SJSA1 (cell line): ENCODE measurements at places on chromosomes 2 and 18. TPM values are rescaled to one million over a fixed set of nuclear protein-coding genes. Genes with fewer than 3 reads are reported as not detected.

Gene C2orf78
- total RNA-seq, result 0.03 TPM in 1 of 2 replicates, not detected in the other

Gene GAREM2
- total RNA-seq, result 0.05 TPM in 1 of 2 replicates, not detected in the other

Gene CTLA4
- total RNA-seq, result not detected in 2 replicates

Gene PSMA8
- total RNA-seq, result not detected in 2 replicates

Gene NEB
- 0.03 TPM in 1 of 2 replicates, not detected in the other for total RNA-seq

Gene HOXD8
- 13.0 and 16.8 TPM in 2 replicates for total RNA-seq

Gene MYL1
- not detected in 2 replicates for total RNA-seq

Gene ZNF514
- 8.2 and 8.9 TPM in 2 replicates for total RNA-seq

- no peaks in the 10 kb centered on the region for H3K36me3 ChIP-seq
- no peaks in the 10 kb centered on the region; the same call in 1 of the 2 replicates for H3K27me3 ChIP-seq
- no peak overlapping the region for H3K4me3 ChIP-seq
- no peak for DNase-seq
- no peak overlapping the region for H3K27ac ChIP-seq
These were observed 671.9 kb upstream of the PKDCC start for GRCh38 chr2:41375901-41376300.

DNA sequence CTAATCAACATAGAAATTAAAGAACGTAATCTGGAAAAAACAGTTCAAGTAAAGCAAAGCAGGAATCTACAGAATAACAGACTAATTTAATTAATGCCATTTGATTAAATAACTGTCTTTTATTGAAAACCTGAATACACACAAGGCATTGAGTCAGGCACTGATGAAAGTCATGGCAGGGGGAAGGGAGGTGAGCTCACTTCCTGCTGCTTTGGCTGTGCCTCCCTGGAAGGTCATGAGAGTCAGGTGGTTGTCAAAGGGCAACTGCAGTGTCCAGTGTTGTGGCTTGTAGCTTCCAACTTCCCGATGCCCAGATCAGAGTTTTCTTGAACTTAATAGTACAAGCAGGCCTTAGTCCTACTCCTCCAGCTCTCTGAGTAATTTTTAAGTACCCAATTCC is 180.9 kb downstream of the PID1 start:
- DNase-seq, result no peak
- no peaks in the 10 kb centered on the region for H3K4me1 ChIP-seq
- H3K27ac ChIP-seq, result no peak overlapping the region
- H3K36me3 ChIP-seq, result no peaks in the 10 kb centered on the region
- H3K27me3 ChIP-seq, result no peaks in the 10 kb centered on the region

DNA sequence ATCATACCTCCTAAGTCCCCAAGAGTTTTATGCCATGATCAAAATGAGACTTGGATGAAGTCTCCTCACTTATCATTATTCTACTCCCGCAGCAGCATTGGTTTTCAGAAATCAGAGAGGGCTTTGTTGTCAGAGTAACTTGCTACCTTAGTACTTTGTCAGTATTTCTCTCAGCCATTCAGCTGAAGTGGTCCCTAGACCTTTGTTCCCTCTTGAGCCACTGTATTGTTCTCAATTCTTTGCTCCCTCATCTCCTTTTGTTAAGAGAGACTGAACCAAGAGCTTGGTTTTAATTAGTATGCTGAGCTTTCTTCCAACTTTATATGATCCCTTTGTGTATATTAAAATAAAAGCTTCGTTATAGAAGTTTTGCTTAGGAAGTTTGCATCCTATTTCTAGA is 133.4 kb downstream of the DOCK10 start:
- peaks cover 6% of the 10 kb centered on the region; the same call in 1 of the 2 replicates for H3K4me1 ChIP-seq
- no peak for DNase-seq
- H3K27me3 ChIP-seq, result no peaks in the 10 kb centered on the region
- no peak overlapping the region for H3K4me3 ChIP-seq

GRCh38 chr18:49704334-49704733 is 109.0 kb downstream of the ACAA2 start:
- H3K27ac ChIP-seq, result no peak overlapping the region
- no peaks in the 10 kb centered on the region for H3K27me3 ChIP-seq
- no peaks in the 10 kb centered on the region for H3K4me1 ChIP-seq
- no peak overlapping the region for H3K4me3 ChIP-seq

GRCh38 chr18:53838746-53839145 is 385.7 kb downstream of the MBD2 start:
- H3K27ac ChIP-seq, result no peak overlapping the region
- no peaks in the 10 kb centered on the region for H3K27me3 ChIP-seq
- no peak overlapping the region for H3K4me3 ChIP-seq
- no peaks in the 10 kb centered on the region for H3K36me3 ChIP-seq
- no peak for DNase-seq
- no peaks in the 10 kb centered on the region for H3K4me1 ChIP-seq

DNA sequence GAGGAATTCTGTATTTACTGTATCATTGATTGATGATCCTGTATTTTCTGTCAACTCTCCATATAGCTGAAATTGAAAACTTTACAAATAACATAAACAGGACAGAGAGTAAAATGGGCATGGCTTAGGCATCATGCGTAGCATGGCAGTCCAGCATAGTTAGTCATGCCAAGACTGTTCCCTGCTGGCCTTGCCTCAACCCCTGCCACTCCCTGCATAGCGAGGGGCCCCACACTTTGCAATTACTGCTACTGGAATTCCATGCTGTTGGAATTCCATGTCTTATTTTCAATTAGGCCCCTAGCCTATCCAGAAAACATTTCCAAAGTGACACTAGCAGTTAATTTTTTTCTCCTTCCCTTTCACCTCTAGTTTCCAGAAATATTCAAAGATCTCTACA is 15.1 kb upstream of the SOX11 start:
- H3K27ac ChIP-seq, result no peak overlapping the region
- no peaks in the 10 kb centered on the region for H3K36me3 ChIP-seq
- H3K4me3 ChIP-seq, result no peak overlapping the region
- no peaks in the 10 kb centered on the region for H3K27me3 ChIP-seq

DNA sequence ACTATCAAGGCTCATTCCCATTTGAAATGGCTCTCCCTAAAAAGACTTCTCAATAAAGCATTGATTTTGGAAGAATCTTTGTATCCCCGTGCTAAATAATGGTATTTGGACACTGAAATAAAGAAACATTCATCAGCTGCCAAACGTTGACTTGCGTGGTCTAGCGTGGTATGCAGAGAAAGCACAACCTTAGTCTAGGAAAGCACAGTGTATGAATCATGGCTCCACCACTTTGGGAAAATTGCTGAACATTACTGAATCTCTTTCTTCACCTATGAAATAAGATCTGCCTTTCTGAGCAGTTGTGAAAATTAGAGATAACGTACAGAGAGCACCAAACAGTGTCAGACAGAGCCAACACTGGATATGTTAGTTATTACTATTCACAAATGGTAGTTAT is 353.9 kb downstream of the SS18 start:
- no peak overlapping the region; the same call in 1 of the 2 replicates for H3K27ac ChIP-seq
- H3K36me3 ChIP-seq, result no peaks in the 10 kb centered on the region
- no peaks in the 10 kb centered on the region for H3K27me3 ChIP-seq
- peaks cover 34% of the 10 kb centered on the region for H3K4me1 ChIP-seq

DNA sequence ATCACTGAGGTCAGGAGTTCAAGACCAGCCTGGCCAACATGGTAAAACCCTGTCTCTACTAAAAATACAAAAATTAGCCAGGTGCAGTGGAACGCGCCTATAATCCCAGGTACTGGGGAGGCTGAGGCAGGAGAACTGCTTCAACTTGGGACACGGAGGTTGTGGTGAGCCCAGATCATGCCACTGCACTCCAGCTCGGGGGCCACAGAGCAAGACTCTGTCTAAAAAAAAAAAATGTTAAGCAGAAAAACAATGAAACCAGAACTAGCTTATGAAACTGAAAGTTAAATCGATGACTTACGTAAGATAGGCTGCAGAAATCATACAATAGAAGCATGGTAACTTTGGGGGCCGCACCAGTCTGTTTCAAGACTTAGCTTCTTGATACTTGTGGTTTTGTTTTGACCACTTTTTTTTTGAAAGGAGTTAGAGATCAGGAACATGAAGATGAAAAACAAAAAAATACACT is 6.2 kb upstream of the GPR155 start:
- no peak overlapping the region for H3K27ac ChIP-seq
- no peak for DNase-seq
- H3K4me3 ChIP-seq, result no peak overlapping the region
- H3K4me1 ChIP-seq, result no peaks in the 10 kb centered on the region
- no peaks in the 10 kb centered on the region for H3K36me3 ChIP-seq
- H3K27me3 ChIP-seq, result no peaks in the 10 kb centered on the region

DNA sequence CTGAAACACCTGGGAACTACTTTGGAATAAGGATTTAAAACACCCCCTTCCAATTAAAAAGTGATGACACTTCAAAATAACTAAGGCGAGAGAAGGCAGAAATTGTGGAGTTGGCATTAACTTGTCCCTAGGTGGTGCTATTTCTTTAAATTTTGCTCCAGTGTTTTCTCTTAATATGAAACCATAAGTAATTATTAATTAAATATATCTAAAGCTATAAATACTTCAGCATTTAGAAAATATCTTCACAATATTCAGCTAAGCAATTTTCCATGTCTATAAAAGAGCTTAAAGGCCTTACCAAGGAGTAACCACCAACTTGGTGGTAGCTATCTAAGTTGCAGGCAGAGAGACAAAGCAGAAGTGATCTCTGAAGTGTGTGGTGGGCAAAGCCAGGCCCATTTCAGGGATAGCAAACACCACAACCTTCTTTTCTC is 186.8 kb upstream of the PGAP1 start:
- no peaks in the 10 kb centered on the region for H3K36me3 ChIP-seq
- H3K4me1 ChIP-seq, result peaks cover 33% of the 10 kb centered on the region
- no peak overlapping the region for H3K4me3 ChIP-seq
- H3K27me3 ChIP-seq, result no peaks in the 10 kb centered on the region

DNA sequence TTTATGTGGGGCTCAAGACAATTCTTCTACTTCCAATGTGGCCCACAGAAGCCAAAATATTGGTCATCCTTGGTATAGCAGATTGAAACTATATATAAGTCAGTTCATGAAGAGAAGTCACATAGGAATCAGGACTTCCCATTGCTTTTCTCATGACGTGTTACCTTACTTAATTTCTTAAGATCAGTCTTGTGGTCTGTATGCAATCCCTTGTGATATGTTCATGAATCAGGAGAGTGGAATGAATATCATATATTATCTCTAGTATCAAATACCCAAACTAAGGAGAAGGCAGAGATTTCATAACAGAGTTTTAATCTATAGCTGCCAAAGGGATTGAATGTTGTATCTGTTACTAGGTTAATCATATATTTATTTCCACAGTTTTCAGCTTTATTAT is 1390.4 kb downstream of the SUCLG1 start:
- H3K4me1 ChIP-seq, result peaks cover 13% of the 10 kb centered on the region; the same call in 1 of the 2 replicates
- no peak overlapping the region for H3K27ac ChIP-seq
- DNase-seq, result no peak
- no peaks in the 10 kb centered on the region for H3K27me3 ChIP-seq

GRCh38 chr2:217086038-217086522 is 226.2 kb upstream of the TNP1 start:
- H3K27me3 ChIP-seq, result no peaks in the 10 kb centered on the region
- DNase-seq, result peak; percentile 87
- no peaks in the 10 kb centered on the region for H3K36me3 ChIP-seq
- H3K27ac ChIP-seq, result no peak overlapping the region

- H3K27ac ChIP-seq, result peak overlapping the region; percentile 28
- peaks cover 8% of the 10 kb centered on the region for H3K36me3 ChIP-seq
- H3K4me3 ChIP-seq, result no peak overlapping the region
- no peak for DNase-seq
- H3K4me1 ChIP-seq, result peaks cover 63% of the 10 kb centered on the region
- H3K27me3 ChIP-seq, result no peaks in the 10 kb centered on the region
These were observed 55.5 kb downstream of the MAP4K4 start for GRCh38 chr2:101752716-101753616.

GRCh38 chr18:54388203-54389142 is 30.8 kb downstream of the C18orf54 start:
- peaks cover 22% of the 10 kb centered on the region for H3K4me1 ChIP-seq
- H3K27ac ChIP-seq, result peak overlapping the region; percentile 83
- no peaks in the 10 kb centered on the region for H3K36me3 ChIP-seq
- no peak overlapping the region for H3K4me3 ChIP-seq
- H3K27me3 ChIP-seq, result no peaks in the 10 kb centered on the region

- H3K27me3 ChIP-seq, result no peaks in the 10 kb centered on the region
- H3K36me3 ChIP-seq, result no peaks in the 10 kb centered on the region
- H3K27ac ChIP-seq, result no peak overlapping the region
- H3K4me3 ChIP-seq, result no peak overlapping the region
- DNase-seq, result no peak
- no peaks in the 10 kb centered on the region; the same call in 1 of the 2 replicates for H3K4me1 ChIP-seq
These were observed 29.6 kb downstream of the ARL4C start for GRCh38 chr2:234467289-234467688.

GRCh38 chr2:168635065-168635577 is 167.3 kb upstream of the NOSTRIN start:
- H3K27me3 ChIP-seq, result no peaks in the 10 kb centered on the region
- no peak for DNase-seq
- H3K27ac ChIP-seq, result no peak overlapping the region
- H3K4me1 ChIP-seq, result peaks cover 6% of the 10 kb centered on the region
- no peaks in the 10 kb centered on the region for H3K36me3 ChIP-seq

GRCh38 chr2:18592372-18592771 is 3.0 kb upstream of the NT5C1B start:
- DNase-seq, result no peak
- H3K36me3 ChIP-seq, result no peaks in the 10 kb centered on the region
- H3K27me3 ChIP-seq, result no peaks in the 10 kb centered on the region
- no peaks in the 10 kb centered on the region for H3K4me1 ChIP-seq

- H3K36me3 ChIP-seq, result no peaks in the 10 kb centered on the region
- no peak overlapping the region for H3K4me3 ChIP-seq
- H3K27me3 ChIP-seq, result no peaks in the 10 kb centered on the region
- DNase-seq, result no peak
- H3K27ac ChIP-seq, result no peak overlapping the region
These were observed 182.7 kb downstream of the UBE2E3 start for GRCh38 chr2:181163139-181163538.

DNA sequence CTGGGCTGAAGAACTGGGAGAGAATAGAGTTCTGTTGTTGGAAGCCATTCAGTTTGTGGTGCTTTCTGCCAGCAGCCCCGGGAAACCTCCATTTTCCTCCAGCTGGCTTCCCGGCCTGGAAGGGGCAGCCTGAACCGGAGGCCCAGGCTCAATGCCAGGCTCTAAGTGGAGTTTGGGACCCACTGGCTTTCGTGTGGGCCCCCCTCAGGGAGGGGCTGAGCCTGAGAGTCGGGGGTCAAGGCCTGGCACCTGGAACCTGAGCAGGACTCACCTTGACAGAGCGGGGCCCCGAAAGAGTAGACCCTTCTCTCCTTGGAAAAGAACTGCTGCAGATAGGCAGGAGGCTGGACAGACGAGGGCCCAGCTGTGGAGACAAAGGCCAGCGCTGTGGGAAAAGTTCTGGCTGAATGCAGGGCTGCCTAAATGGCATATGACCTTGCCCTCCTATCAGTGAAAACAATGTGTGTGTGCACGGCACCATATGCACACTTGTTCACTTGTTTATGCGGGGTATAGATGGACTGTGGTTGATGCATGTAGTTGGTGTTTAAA is 34.8 kb upstream of the ASB18 start:
- H3K4me1 ChIP-seq, result no peaks in the 10 kb centered on the region
- H3K4me3 ChIP-seq, result no peak overlapping the region
- H3K27me3 ChIP-seq, result no peaks in the 10 kb centered on the region
- no peak overlapping the region for H3K27ac ChIP-seq

DNA sequence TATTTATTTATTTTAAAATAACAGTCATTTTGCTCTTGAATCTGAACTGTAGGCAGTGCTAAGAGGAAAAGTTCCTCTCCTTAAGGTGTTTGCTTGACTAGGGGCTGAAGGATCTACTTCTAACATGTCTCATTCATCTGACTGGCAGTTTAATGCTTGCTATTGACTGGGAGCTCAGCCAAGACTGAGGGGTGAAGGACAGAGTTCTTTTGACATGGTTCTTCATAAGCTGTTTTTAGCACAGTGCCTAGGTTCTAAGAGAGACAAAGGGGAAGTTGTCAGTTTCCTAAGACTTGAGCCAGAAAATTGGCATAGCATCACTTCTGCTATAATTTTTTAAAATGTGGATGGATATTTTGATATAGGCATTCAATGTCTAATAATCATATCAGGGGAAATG is 73.0 kb downstream of the COMMD1 start:
- H3K4me1 ChIP-seq, result no peaks in the 10 kb centered on the region
- H3K4me3 ChIP-seq, result no peak overlapping the region
- no peaks in the 10 kb centered on the region for H3K27me3 ChIP-seq
- no peak for DNase-seq
